ENCODE measurements at places on chromosomes 4 and X.

GRCh38 chr4:106273831-106274230 lies 42.2 kb downstream of the TBCK start:
- no peak for DNase-seq

- DNase-seq, result no peak
These were observed 91.0 kb downstream of the MGST2 start for GRCh38 chr4:139756391-139757180.

GRCh38 chr4:112747036-112747435 lies 110.1 kb downstream of the LARP7 start:
- DNase-seq, result no peak

- DNase-seq, result no peak
These were observed 157.3 kb upstream of the LDB2 start for GRCh38 chr4:17055788-17056187.

DNA sequence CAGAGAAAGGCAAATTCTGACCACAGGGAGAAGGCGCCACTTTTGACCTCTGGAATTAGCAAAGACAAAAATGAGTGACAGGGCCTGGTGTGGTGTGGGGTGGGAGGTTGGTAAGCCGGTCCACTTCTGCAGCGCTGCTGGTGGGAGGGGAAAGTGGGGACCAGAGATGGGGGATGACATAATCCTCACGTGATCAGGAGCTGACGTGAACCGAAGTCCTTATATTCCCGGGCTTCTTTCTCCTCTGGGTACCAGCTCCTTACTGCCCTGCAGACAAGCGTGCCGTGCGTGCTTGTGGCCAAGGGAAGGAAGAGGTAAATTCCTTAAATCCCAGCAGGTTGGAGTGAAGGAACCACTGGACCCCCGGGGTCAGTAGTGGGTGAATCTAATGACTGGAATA lies at the start of gene TCEAL7:
Gene TCEAL7 (plus strand): TSS at position 249 of the 400 bp plus-strand sequence. CDS start 1,165 bp downstream, outside the sequence.
- DNase-seq, result no peak

Data from GOT3 (cell line).